Naive thymus-derived CD8-positive, alpha-beta T cell (primary cell): ENCODE measurements at places on chromosomes 4 and X.

- DNase-seq: no peak
These were observed 70.1 kb upstream of the HPGD start for GRCh38 chr4:174592256-174592984.

DNA sequence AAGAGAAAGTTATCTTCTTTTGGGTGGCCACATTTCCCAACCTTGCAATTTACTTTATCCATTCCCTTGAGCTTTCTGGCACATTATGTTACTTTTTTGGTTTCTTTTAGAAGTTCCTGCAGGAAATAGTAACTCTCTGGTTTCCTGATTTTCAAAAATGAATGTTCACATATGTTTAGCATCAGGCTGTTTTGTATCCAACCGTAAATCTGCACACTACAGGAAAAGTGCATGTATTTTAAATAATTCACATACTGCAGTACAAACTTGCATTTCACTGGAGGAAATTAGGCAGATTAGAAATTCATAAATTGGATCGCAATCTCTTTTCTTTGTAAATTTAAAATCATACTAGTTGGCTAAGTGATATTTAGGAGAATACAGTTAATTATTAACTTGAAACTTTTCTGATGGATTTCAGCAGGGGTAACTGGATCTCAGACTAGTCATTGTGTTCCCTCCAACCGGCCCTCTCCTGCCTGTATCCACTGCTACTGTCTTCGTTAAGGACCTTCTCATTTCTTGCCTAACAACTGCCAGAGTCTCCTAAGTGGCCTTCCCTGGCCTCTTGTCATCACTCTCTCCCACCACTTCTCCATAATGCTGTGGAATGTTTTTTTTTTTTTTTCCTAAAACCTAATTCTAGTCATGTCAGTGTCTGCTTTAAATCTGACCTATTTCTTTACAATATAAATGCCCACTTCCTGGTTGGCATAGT lies 137.2 kb downstream of the UNC5C start:
- no peak for DNase-seq

DNA sequence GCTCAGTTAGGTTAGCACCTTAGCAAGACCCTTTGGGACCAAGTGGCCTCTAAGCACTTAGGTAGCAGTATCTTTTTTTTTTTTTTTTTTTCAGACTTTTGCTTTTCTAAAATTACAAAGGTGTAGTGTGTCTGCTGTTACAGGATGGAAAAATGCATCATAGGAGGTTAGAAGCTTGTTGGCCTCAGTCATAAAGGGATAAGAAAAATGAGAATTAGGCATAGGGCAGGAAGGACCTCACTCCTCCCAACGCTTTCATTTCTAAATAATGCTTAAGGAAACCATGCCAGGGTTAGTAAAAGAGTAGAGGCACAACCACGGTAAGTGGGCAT lies 148.4 kb upstream of the PLAC1 start:
- DNase-seq: no peak

- no peak for DNase-seq
These were observed 240.4 kb downstream of the FRMPD4 start for GRCh38 chrX:12378706-12379105.

GRCh38 chrX:44775726-44776125 lies 68.1 kb upstream of the DUSP21 start:
- no peak for DNase-seq

- DNase-seq: no peak
These were observed 516.3 kb downstream of the ADGRL3 start for GRCh38 chr4:61716426-61716825.

GRCh38 chr4:140185412-140186081 lies 31.6 kb upstream of the MAML3 start:
- no peak for DNase-seq

GRCh38 chr4:39484582-39485272 lies 25.9 kb downstream of the LIAS start:
- DNase-seq: no peak

DNA sequence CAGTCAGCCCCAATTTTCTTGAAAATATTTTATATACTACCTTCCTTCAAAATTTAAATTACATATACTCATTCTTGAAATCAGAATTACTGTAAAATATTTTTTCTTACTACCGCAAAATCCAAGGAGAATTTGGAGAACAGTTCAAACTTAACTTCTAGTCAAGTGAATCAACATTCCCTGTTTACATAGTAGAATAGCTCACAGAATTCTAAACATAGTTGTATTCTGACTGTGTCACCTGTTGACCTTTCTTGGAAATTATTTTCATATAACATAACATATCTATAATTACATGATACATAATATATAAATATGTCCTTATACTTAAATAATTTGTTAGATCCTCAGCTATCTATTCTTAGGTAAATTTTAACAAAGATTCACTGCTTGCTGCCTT lies 31.0 kb upstream of the FGF5 start:
- no peak for DNase-seq

GRCh38 chrX:15881381-15881897 lies 26.8 kb upstream of the AP1S2 start:
- DNase-seq: no peak

GRCh38 chr4:102402223-102402622 lies 56.9 kb upstream of the SLC39A8 start:
- no peak for DNase-seq

DNA sequence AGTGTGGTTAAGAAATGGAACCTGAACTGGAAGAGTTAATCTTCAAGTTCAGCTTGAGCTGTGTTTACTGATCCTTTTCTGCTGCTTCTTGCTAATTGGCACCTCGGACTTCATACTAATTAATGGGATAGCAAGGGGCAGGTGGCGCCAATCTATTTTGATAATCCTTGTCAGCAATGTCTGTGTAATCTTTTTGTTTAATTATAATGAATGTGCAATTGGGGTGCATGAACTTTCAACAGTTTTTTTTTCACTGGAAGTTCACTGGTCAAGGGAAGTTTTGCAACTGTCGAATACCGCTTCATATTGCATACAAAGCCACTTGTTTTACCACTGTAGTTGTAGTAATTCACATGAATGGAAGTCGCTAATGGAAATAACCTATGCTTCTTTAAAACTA lies 261.0 kb downstream of the BMPR1B start:
- no peak for DNase-seq

GRCh38 chr4:158519226-158519625 lies 2.5 kb upstream of the RXFP1 start:
- no peak for DNase-seq

DNA sequence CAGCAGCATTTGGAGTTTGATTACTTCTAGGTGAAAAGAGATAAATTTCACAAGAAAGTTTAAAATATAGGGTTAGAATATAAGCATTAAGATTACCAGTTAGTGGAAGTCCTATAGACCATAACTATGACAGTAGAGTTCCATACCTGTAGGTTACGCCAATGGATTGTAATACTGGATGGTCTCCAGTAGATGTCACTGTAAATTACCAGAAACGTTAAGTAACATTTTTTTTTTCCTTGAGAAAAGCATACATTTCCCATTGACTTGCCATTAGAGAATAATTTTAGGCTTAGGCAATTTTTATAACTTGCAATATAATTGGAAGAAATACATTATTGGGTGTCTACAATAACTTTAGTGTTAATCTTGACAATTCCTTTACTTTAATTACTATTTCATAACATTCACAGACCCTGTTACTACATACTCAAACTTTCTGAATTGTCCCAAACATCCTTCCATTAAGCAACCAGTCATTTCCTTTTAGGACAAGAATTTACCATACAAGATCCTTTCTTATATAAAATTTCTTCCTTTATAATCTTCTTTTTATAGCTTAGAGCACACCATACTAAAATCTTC lies 304.1 kb upstream of the TECRL start:
- DNase-seq: no peak

DNA sequence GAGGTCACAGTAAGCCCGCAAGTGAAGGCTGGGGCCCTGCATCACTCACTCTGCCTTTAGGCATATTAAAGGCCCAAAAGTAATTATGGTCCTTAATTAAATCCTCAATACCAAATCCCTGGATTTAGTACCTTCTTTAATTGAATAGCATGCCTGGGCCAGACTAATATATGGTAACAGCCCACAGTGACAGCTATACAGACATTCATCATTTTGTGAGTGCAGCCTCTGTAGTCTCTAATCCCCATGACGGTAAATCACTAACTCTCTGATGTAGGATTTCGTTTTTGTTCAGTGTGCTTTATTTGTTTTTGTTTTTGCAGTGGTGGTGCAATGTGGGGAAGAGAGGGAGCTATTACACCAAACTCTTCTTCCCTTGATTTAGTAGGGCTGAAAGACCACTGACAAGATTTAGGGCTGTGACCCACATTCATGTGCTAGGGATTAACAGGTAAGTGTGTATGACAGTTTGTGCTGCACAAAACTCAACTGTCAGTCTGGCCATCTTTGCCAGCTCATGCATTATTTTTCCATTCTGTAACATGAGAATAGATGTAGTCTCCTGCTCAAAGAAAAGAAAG lies 60.6 kb upstream of the SLC39A8 start:
- DNase-seq: no peak

DNA sequence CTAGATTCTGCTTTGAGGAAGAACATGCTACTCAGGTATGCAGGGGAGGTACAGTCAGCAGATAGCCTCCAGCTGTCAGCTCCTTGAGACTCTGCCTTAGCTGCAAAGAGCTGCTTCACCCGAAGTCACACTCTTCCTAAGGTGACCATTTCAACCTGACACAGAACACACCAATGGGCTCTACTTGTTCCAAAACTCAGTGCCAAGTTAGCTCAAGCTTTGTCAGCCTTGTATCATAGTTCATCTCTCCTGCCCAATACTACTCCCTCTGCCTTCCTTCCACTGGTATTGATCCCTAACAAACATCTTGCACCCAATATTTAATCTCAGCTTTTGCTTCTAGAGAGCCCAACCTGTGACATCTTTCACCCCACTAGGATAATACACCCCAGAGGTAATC lies 7.8 kb upstream of the SMARCA1 start:
- DNase-seq: no peak

- DNase-seq: no peak
These were observed 116.2 kb upstream of the KIT start for GRCh38 chr4:54541426-54542118.

DNA sequence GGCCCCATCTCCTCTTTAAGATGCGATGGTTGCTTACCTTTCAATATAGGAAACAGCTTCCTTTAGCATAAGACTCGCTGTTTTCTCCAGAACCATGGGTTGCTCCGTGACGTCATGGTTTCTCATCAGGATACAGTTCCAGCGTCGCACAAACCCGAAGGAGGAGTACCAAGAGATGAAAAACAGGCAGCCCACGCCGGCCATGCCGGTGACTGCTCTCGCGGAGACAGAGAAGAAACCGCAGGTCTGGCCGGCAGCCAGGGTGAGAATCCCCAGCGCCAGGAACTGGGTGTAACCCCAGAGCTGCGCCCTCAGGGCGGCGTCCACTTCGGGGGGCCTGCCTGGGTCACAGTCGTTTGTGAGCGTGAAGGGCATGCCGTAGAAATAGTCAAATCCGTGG lies 11.4 kb downstream of the ARSD start:
- no peak for DNase-seq

DNA sequence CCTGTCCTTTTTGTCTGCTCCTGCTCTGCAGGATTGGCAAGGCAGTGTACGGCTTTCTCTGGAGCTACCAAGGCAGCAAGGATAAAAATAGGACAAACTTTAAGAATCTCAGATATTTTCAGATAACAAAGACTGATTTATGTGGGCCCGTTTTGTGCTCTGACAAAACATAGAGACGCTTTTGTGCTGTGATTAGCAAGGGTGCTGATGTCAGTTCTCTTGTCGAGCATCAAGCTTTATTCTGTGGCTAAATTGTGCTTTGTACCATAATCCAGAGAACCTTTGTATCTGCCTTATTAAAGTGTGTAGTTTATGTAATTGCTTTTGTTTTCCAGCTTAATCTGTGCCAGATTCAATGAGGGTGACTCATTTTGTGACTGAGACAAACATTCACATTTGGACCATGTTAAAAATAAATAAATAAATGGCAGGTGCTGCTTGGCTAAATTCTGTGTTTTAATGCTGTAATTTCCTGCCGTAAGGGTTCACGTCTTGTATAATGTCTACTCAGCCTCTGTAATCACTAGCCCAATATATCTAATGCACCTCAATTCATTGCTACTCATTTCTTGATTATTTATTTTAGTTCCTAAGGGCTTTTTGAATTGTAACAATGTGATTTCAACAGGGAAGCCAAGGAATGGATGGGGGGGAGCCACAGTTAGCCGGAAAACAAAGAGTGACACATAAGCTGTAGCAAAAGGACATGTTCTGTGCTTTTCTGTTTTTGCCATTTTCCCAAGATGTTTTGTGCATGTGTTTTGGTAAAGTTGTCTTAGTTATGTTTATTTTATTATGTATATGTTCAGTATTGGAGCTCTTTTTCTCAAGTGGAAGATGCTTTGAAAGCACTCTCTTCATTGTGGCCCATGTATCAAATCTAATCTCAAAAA lies 75.1 kb downstream of the GAB1 start:
- no peak for DNase-seq

- no peak for DNase-seq
These were observed 55.6 kb downstream of the CYLC1 start for GRCh38 chrX:83916525-83916924.

- no peak for DNase-seq
These were observed 3.1 kb downstream of the MTMR1 start for GRCh38 chrX:150696331-150696730.

DNA sequence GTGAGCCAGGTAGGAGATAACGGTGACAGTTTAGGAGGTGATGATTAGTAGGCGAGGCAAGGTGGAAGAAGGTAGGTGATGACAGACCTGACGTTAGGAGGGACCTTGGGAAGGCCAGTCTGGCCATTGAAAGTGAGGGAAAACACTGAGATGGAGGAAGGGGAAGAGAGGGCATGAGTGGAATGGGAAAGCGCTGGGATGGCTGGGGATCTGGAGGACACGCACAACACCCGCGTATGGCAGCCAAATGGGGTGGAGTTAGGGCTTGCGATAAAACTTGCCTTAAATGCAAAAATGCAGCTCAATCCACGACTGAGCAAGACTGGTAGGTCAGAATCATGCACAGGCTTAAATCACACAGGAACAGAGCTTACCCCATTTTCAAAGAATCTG lies 605 bp upstream of the CDKL2 start:
- no peak for DNase-seq

GRCh38 chrX:39654183-39654925 lies 443.4 kb downstream of the BCOR start:
- no peak for DNase-seq

- DNase-seq: no peak
These were observed 167.9 kb downstream of the FBXW7 start for GRCh38 chr4:152368001-152368400.

DNA sequence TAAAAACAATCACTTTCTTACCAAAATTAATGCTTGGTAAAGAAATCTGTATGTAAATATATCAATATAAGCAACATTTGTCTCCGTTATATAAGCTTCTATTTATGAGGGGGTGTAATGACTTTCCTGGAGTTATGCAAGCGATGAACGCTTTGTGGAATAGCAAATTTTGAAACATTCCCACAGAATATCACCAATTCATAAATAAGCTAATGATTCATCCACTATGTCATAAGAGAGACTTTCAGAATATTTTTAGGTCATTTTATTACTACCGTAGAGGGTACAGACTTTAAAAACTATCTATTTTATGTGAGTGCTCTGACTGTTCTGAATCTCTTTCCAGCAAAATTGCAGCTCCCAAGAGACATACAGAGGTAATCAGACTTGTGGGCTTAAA lies 179.5 kb upstream of the FTHL17 start:
- no peak for DNase-seq

- DNase-seq: no peak
These were observed 24.5 kb downstream of the RAP1GDS1 start for GRCh38 chr4:98285676-98286075.
